Epithelial cell of alveolus of lung (primary cell): ENCODE measurements at places on chromosomes 6 and 20. TPM values are rescaled to one million over a fixed set of nuclear protein-coding genes. Genes with fewer than 3 reads are reported as not detected.

SRXN1 gene
- 47.9 and 70.2 TPM in 2 replicates for total RNA-seq

TRIM15 gene
- not detected in 2 replicates for total RNA-seq

C2 gene
- total RNA-seq: 0.65 and 4.8 TPM in 2 replicates

JPH2 gene
- total RNA-seq: 0.16 and 0.39 TPM in 2 replicates

MAP7 gene
- total RNA-seq: 0.52 and 1.1 TPM in 2 replicates

BEND6 gene
- total RNA-seq: 4.1 and 5.3 TPM in 2 replicates

GRM4 gene
- total RNA-seq: not detected in 2 replicates

RNF217 gene
- total RNA-seq: 11.1 and 17.1 TPM in 2 replicates

ZNF334 gene
- 1.8 and 4.6 TPM in 2 replicates for total RNA-seq

BPIFB1 gene
- total RNA-seq: not detected in 2 replicates

TBC1D7 gene
- 19.7 and 22.9 TPM in 2 replicates for total RNA-seq

C20orf202 gene
- total RNA-seq: not detected in 2 replicates

IRF4 gene
- total RNA-seq: not detected in 2 replicates

EDN1 gene
- total RNA-seq: 0.24 and 3.4 TPM in 2 replicates

MEP1A gene
- total RNA-seq: not detected in 2 replicates

CDH26 gene
- not detected in 2 replicates for total RNA-seq

NHLRC1 gene
- total RNA-seq: 1.0 and 2.6 TPM in 2 replicates

TNFRSF6B gene
- total RNA-seq: 3.6 and 144 TPM in 2 replicates

LRFN2 gene
- not detected in 2 replicates for total RNA-seq

RIMS1 gene
- total RNA-seq: 0.16 and 0.91 TPM in 2 replicates

PAX1 gene
- total RNA-seq: not detected in 2 replicates

E2F3 gene
- 9.3 and 9.7 TPM in 2 replicates for total RNA-seq

PHIP gene
- 11.5 and 23.6 TPM in 2 replicates for total RNA-seq

HM13 gene
- 105 and 109 TPM in 2 replicates for total RNA-seq

ARFGEF3 gene
- 0.08 and 0.39 TPM in 2 replicates for total RNA-seq

GATA5 gene
- total RNA-seq: 0.32 TPM in 1 of 2 replicates, not detected in the other

FOXC1 gene
- total RNA-seq: 1.5 and 3.1 TPM in 2 replicates

PI16 gene
- total RNA-seq: under 0.01 TPM in 1 of 2 replicates, not detected in the other

DCDC2 gene
- not detected in 2 replicates for total RNA-seq

DYNLT2 gene
- 1.0 TPM in 1 of 2 replicates, not detected in the other for total RNA-seq

ATAT1 gene
- total RNA-seq: 3.8 and 3.9 TPM in 2 replicates

EBF4 gene
- total RNA-seq: 3.7 and 7.3 TPM in 2 replicates

MOG gene
- total RNA-seq: not detected in 2 replicates

HS3ST5 gene
- total RNA-seq: under 0.01 TPM in 1 of 2 replicates, not detected in the other

IPCEF1 gene
- 0.08 TPM in 1 of 2 replicates, not detected in the other for total RNA-seq

CTAGE9 gene
- not detected in 2 replicates for total RNA-seq

SLC32A1 gene
- not detected in 2 replicates for total RNA-seq

PAK5 gene
- total RNA-seq: not detected in 2 replicates

CARMIL1 gene
- 3.4 and 7.6 TPM in 2 replicates for total RNA-seq

HCK gene
- total RNA-seq: not detected in 2 replicates

CST3 gene
- 801 and 827 TPM in 2 replicates for total RNA-seq
